GM13977 (cell line): ENCODE measurements at places on chromosomes 3 and 15.

DNA sequence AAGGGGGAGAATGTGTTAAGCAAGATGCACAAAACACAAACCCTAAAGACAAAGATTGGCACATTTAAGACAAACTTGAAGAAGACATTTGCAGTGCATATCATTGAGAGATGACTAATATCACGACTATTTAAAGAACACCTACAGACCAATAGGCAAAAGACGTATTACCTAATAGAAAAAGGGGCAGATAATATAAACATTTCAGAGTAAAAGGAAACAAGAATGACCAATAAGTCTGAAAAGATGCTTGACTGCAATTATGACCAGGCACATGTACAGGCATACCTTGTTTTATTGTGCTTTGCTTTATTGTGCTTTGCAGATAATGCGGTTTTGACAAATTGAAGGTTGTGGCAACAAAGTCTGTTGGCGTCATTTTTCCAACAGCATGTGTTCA is 4.9 kb downstream of the HACD3 start:
- no peak for DNase-seq

GRCh38 chr15:63857461-63857856 is 23.7 kb upstream of the HERC1 start:
- DNase-seq: no peak

DNA sequence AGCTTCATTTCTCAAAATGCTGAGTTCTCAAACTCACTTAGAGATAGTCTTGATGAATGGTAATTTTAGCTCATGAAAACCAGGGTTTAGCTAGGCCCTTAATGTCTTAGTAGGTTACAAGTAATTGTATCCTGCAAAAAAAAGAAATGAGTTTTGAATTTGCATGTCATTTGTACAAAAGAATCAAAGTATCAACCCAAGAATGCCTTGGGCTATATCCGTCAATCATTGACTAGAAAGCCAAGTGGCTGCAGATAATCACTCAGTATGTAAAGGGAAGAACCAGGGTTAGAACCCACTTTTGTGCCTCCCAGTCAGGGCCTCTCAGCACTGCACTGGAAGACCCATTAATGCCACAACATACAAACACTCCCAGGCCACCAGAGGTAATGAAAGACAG is 427.6 kb upstream of the MDFIC2 start:
- DNase-seq: no peak

GRCh38 chr3:192220915-192221314 is 506.4 kb downstream of the FGF12 start:
- DNase-seq: no peak
